ENCODE measurements at places on chromosomes 13 and 19. TPM values are rescaled to one million over a fixed set of nuclear protein-coding genes. Genes with fewer than 3 reads are reported as not detected.

DNA sequence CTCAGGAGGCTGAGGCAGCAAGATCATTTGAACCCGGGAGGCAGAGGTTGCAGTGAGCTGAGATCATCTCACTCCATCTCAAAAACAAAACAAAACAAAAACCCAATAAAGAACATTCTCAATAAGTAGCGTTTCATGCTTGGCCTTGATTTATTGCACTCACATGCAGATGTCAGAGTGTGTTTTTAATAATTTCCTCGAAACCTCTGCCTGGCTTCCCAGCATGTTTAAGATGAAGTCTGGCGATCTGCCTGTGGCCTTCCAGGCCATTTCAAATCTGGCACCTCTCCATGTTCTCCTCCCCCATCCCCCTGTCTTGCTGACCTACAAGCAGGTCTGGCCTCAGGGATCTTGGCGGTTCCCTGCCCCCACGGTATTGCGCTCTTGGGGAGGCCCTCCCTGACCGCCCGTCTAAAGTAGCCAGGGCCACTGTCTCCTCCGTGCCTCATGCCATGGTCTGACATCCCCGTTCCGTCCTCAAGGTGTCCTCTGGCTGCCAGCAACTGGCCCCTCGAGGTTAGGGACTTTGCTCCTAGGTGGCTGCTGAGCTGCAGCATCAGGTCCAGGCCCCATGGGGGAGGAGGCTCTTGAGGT lies 1.6 kb downstream of the WDR88 start:
- DNase-seq, result no peak
- peaks cover 40% of the 10 kb centered on the region for H3K36me3 ChIP-seq

- H3K27ac ChIP-seq, result no peak overlapping the region
- no peaks in the 10 kb centered on the region for H3K4me1 ChIP-seq
- H3K27me3 ChIP-seq, result no peaks in the 10 kb centered on the region
- H3K4me3 ChIP-seq, result no peak overlapping the region
- DNase-seq, result no peak
Measured at GRCh38 chr13:97844151-97844550, 109.3 kb upstream of the IPO5 start.

The ZNF490 gene
- total RNA-seq, result 3.3 TPM

DNA sequence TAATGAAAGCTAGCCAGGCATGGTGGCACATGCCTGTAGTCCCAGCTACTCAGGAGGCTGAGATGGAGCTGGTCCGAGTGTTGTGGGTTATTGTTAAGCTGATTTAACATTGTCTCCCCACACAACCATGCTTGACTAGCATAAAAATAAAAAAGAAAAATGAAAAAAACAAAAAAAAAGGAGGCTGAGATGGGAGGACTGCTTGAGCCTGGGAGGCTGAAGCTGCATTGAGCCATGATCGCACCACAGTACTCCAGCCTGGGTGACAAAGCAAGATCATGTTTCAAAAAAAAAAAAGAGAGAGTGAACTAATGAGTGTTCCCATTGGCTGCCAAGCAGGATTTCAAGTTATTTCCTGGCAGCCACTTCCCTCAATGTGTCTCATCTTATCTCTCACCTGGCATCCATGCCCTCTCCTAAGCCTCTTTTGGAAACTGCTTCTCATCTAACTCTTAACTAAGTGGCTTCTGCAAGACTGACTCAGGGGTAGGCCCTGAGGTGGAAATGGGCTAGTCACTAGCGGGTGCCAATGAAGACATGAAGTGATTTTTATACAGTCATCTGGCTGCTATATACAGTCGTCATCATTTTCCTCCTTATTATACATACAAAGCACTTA lies 4.9 kb downstream of the THAP8 start:
- H3K36me3 ChIP-seq, result no peaks in the 10 kb centered on the region
- no peak for DNase-seq
- no peak overlapping the region for H3K4me3 ChIP-seq
- peaks cover 50% of the 10 kb centered on the region for H3K4me1 ChIP-seq
- no peaks in the 10 kb centered on the region for H3K27me3 ChIP-seq

- H3K4me3 ChIP-seq, result peak overlapping the region; percentile 35
- no peak for DNase-seq
- H3K36me3 ChIP-seq, result no peaks in the 10 kb centered on the region
- peaks cover 11% of the 10 kb centered on the region for H3K4me1 ChIP-seq
Measured at GRCh38 chr13:43088093-43088511, 64.7 kb downstream of the DNAJC15 start.
